ENCODE measurements at places on chromosomes 12 and 14. TPM values are rescaled to one million over a fixed set of nuclear protein-coding genes. Genes with fewer than 3 reads are reported as not detected.

DNA sequence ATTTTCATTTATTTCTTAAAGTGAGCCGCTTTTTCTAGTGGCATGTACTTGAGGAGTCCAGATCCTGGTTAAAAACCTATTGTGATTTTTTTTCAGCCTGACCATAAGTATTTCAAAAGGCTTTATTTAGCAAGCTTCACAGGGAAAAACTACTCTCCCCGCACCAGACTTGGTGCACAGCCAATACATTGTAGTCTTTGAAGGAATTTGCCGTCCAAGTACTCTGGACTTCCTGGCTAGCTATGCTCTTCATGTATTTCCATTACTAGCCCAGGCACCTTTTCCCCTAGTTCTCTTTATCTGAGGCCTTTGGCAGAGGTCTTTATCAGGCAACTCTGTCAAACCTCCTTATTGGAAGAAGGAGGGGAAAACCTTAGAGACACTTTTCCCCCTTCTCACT, 234.7 kb downstream of the CCDC91 start:
- DNase-seq = no peak

The C1RL gene
- polyA plus RNA-seq = 38.3 TPM

The VRTN gene
- not detected for polyA plus RNA-seq

DNA sequence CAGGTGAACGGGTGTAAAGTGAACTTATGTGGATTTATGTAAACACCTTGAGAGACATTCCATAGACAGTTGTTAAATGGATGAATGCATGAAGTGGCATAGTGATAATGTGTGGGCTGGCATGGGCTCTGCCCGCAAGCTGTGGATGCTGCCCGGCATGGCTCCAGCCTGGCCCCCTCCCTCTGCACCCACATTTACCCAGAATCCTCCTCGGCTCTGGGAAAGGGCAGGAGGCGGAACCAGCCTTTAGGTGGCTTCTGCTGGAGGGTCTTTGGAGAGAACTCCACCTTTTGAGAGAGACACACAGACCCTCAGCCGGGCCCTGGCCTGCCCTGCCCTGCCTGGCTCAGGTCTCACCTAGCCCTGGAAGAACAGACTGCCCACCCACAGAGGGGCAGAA, 18.7 kb downstream of the RASAL1 start:
- no peak for DNase-seq

The IL22 gene
- not detected for polyA plus RNA-seq

The FBLN5 gene
- 172 TPM for polyA plus RNA-seq

- no peak for DNase-seq
Measured at GRCh38 chr12:57551637-57552305, 1.9 kb downstream of the KIF5A start.

GRCh38 chr12:114045349-114045748, 79.2 kb upstream of the RBM19 start:
- no peak for DNase-seq

The PAX9 gene
- 0.26 TPM for polyA plus RNA-seq

GRCh38 chr12:47561746-47562145, 144.1 kb downstream of the RPAP3 start:
- no peak for DNase-seq

DNA sequence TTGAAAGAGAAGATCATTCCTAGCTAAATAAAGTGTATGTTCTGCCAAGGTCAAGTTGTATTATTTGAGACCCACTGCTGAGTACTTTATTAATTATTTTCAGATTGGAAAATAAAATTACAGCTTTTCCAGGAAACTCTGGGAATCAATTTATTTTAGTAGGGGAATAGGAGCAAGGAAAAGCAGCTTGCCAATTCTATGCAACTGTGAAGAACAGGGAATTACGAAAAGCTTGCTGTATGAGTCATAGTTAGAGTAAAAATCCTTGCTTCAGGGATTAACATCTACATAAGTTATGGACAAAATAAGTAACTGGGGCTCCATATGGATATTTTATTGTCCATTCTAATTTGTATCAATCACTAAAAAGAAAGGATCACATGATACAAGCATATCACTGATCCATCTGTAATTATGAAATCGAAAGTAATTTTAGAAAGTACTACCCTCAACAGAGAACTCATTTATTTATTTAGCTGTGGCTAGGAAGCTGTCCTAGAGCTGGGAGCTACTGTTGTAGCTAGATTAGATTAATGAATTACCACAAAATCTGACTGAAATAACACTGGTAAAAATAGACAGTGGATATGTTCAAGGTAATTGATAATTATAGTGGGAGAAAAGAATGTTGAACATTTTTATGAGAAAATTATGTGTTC, 303.5 kb upstream of the NPAS3 start:
- DNase-seq = no peak

The FAM186B gene
- polyA plus RNA-seq = 2.4 TPM

GRCh38 chr14:32017587-32017986, 59.5 kb upstream of the ARHGAP5 start:
- no peak for DNase-seq

The SOX5 gene
- 8.4 TPM for polyA plus RNA-seq

The TMED8 gene
- 11.1 TPM for polyA plus RNA-seq

DNA sequence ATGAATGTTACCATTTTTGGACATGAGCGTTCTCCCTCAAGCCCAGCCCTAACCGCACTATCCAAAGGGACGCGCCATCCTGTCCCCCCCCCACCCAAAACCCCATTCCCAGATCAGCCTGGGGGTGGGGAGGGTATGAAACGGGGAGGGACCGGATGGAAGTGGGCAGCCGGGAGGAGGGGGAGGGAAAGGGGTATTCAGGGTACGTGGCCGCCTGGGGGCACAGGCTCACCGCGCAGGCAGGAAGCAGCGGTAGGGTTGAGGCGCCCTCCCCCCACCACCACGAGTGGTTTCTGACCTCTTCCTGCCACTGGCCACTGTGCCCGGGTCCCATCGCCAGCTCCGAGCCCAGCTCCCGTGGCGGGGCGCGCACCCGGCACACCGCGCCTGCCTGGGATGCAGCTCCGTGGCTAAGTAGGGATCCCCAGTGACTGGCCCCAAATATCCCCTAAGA, 1.4 kb downstream of the ACTN1 start:
- no peak for DNase-seq

GRCh38 chr14:23580948-23581281, 2.3 kb upstream of the JPH4 start:
- DNase-seq = no peak

The EXOC3L4 gene
- polyA plus RNA-seq = 2.7 TPM

The FZD10 gene
- 3.5 TPM for polyA plus RNA-seq

GRCh38 chr12:122738571-122738970, 7.9 kb upstream of the HCAR1 start:
- DNase-seq = no peak

The EMP1 gene
- 81.6 TPM for polyA plus RNA-seq

DNA sequence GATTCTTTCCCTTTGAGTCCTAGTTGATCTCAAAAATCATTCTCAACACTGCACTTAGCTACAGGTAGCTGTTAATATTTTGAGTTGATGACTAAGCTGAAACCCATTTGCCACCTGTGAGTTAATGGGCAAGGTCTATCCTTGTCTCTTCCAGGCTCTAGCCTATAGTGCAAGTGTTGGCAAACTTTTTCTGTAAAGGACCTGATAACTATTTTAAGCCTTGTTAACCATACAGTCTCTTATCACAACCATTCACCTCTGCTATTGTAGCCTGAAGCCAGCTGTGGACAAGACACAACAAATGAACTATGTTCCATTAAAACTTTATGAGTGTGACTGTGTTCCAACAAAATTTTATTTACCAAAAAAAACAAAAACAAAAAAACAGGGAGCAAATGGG, 19.4 kb downstream of the RAP1B start:
- no peak for DNase-seq

GRCh38 chr12:57216921-57217879, 606 bp downstream of the NXPH4 start:
- no peak for DNase-seq

Data from left renal pelvis (tissue), 4 donors.